ENCODE measurements at places on chromosomes 3 and 15.

DNA sequence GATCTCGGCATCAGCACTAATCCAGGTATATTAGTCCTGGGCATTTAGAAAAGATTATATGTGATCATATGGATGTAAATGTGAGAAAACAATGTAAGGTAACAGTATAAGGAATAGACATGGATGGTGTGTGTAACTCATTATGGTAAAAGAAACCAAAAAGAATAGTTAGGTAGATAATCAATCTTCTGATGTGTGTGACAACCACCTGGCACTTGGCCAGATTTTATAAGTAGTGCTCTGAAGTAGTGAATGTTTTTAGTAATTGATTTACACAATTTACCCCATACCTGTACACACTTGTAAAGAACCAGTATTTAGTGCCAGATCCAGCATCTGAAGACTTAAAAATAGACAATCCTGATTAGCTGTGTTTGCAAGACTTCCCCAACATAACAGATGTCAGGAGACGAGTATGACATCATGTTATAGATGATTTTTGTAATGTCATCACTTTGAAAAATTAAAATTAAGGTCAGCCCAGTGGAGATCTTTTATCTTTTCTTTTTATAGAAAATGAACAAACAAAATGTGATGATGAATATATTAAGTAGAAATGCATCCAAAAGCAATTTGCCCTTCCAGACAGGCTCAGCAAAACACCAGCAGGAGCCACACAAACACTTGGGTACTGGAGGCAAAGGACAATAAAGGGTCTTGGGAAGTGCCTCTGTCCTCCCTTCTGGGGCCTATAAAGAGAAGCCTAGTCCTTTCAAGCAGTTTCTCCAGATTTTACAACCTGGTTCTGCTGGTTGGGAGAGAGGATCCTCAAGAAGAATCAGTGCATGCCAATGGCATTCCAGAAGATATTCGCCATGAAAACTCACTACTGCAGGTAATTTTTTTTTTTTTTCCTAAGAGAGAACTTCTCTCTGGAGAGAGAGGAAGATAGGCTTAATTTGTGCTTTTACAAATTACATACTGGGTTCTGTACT lies 140.7 kb downstream of the MECOM start:
- DNase-seq, result no peak

GRCh38 chr3:174153871-174154270 lies 705.3 kb upstream of the NAALADL2 start:
- DNase-seq, result no peak

GRCh38 chr15:48896869-48897814 lies 19.2 kb downstream of the EID1 start:
- DNase-seq, result no peak

- DNase-seq, result peak; percentile 74
Observed at GRCh38 chr3:53044711-53045517, 959 bp downstream of the SFMBT1 start.

GRCh38 chr3:41193794-41194539 lies 5.3 kb upstream of the CTNNB1 start:
- DNase-seq, result no peak

DNA sequence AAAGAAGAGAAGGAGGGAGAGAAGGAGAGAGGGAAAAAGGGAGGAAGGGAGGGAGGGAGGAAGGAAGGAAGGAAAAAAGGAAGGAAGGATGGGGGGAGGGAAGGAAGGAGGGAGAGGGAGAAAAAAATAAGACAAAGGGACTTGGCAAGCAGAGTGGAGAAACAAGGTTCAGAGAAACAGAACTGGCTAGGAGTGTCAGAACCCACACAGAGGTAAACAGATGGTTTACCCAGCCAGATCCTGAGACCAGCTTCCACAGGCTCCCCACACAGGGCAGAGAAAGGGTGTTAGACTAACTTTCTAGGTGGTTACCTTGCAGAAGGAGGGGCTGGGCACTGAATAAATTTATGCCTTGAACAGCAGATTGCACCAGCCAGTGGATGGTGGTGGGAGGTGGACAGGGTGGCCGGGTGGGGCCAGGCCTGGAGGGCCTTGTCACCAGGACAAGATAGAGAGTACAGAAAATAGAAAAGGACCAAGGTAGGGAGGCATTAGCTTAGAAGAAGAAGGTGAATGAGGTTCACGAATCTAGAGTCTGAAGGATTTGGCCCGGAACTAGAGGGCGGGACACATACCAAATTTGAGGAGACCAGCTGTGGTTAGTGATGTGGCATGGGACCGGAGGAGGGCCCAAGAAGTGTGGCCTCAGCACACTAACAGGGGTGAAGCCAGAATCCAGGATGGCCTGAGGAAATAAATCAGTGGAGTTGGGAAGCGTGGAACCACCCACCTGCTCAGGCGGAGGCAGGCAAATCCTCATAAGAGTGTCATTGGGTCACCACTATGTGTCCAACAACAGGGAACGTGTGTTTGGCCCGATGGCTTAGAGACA lies 1.2 kb upstream of the TM4SF1 start:
- DNase-seq, result no peak

GRCh38 chr3:13403847-13404246 lies 16.3 kb downstream of the NUP210 start:
- no peak for DNase-seq

DNA sequence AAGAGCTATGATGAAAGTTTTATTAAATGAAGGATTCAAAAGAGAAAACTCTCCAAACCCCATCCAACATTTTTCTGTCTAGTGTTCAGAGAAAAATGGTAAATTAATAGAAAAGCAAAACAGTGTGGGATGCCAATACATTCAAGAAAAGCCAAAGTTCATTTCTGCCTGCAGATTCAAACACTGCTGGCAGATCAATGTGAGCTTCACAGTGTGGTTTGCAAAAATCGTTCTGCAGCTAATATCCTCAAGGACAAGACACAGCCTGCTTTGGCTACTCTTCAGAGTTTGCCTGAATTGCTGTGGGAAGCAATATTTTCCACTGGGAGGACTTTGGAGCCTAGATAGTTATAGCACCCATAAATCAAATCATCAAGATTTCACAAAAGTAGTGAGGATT lies 619.9 kb upstream of the SUCLG2 start:
- DNase-seq, result no peak

DNA sequence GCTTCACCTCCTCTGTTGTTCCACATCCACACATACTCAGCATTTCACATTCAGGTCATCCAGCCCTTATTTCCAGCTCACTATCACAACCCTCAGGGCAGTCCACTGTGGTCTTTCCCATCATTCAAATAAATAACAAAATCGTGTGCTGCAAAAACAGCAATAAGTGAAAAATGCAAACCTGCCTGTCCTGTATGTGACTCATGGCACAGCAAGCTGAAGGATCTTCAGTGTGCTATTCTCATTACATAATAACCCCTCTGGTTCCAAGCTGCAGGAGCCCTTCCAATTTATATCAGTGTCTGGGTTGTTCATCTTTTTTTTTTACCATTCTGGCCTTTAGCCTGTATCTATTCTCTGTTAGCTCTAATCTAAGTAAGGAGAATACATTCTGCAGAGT lies 185.3 kb upstream of the UBE2E2 start:
- DNase-seq, result no peak
